Fibroblast of skin of abdomen (primary cell): ENCODE measurements at places on chromosomes 11 and 22.

DNA sequence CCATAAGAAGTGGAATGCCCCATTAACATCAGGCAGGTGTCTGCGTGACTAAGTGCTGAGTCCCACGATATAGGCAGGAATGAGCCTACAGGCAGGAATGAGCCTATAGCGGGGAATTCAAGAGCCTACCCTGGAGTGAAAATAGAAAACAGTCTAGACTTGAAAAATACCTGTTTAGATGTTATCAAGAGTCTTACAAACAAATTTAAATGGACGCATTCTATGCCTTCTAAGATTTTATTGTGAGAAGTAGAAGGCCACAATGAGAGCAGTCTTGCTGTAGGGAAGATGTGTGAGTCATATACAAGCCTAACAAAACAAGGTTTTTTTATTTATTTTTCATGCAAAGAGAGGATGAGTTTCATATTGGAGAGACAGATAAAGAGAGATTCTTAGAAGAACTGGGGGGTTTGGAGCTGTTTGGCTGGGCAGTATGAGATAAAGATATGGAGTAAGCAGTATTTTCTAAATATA lies 200.8 kb upstream of the ZC3H12C start:
- DNase-seq = no peak

GRCh38 chr11:113628912-113629311 lies 77.2 kb downstream of the TMPRSS5 start:
- no peak for DNase-seq

DNA sequence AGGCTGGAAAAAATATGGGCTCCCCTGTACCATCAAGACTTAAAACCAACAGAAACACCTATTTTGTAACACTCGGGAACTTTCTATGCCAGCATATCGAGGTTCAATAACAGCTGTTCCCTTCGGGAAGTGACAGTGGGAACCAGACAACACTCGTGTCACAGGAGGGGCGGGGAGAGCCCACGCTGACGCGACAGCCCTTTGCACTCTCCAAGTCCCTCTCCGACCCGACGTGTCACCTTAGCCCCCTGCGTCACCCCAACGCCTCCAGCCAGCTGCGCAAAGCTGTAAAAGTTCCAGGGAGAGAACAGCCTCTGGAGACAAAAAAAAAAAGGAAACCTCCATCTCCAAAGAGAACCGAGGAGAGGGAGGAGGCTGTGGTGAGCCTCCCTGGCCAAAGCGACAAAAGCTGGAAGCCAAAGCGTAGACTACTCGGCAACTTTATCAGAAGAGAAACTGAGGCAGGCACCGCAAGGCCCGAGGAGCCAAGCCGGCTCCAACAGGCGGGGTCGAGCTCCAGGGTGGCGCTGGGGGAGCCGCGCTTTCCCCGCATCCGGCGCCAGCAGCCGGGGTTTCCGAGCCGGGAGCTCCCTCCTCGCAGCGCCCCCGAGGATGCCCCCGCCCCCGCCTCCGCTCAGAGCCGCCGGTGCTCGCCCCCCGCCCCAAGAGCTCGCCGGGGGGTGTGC lies 751 bp downstream of the ARFGAP3 start:
- peak; percentile 28 for DNase-seq

GRCh38 chr22:28521451-28521850 lies 158.2 kb downstream of the TTC28 start:
- DNase-seq = no peak

DNA sequence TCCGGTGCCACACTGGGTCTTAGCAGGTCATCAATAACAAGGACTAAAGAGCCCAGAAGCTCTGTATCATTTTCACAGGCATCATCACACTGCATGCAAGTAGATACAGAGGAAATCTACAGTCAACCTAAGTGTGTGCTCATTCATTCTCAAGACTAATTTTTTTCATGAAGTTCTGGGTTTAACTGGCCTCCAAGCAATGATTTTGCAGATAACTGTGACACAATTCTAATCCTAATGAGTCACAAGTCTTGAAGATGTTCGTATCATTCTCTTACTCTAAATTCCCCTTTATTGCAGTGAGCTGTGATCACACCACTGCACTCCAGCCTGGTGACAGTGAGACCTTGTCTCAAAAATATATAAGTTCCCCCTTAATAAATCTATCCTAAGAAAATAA lies 2.5 kb downstream of the OR52W1 start:
- DNase-seq = peak; percentile 49

DNA sequence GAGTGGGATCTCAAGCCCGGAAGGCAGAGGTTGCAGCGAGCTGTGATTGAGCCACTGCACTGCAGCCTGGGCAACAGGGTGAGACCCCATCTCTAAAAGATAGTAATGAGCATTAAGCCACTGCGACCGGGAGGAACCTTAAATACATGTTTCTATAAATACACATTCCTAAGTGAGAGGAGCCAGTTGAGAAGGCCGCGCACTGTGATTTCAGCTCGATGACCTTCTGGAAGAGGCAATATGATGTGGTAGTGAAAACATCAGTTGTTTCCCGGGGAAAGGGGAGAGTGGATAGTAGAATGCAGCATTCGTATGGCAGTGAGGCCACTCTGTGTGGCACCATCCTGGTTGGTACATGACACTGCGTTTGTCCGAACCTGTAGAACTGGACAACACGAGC lies 18.0 kb downstream of the PTDSS2 start:
- DNase-seq = no peak

DNA sequence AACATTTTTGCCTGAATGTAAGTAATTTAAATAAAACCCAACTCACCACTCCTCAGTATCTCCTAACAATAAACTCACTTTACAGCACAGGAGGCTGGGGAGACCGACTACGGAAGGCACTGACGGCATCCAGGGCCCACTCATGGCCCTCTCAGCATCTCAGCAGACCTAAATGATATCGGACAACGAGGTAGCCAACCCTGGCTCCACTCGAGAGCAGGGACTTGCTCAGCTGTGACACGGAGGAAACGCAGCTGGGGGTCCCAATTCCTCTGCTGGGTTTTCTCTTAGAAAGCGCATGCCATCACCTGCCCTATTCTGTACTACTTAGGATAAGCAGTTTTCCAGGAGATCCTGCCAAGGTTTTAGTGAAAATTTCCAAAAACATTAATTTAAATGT lies 109.1 kb upstream of the BID start:
- no peak for DNase-seq

- DNase-seq = no peak
Measured at GRCh38 chr11:2945757-2946287, 16.6 kb upstream of the PHLDA2 start.

GRCh38 chr11:7643314-7643713 lies 30.0 kb downstream of the CYB5R2 start:
- DNase-seq = no peak

DNA sequence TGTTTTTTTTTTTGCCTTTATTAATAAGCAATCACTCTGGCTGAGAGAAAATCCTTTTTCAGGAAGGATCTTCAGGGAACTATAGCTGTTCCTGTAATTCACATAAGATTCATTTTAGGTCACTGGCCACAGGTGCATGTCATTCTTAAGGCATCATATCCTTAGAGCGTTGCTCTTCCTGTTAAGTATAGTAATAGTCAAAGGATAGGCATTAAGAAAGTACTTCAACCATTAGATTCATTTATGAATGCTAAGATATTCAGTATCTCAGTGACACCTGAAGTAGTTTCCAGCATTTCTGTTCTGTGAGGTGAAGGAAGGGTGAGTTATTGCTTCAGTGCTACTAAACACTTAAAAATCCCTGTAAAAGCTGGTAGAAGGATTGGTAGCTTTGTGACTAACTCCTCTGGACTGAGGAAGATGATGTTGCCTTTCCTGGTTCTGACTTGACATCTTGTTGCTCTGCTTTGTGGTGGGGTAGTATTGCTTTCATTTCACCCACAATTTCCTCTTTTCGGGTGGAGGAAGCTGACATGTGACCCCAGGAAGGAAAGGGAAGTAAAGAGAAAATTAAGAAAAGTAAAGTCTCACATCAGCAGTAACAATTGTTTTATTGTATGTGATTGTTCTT lies 34.7 kb downstream of the RNF169 start:
- peak; percentile 65 for DNase-seq

- DNase-seq = no peak
Measured at GRCh38 chr11:2726964-2727363, 27.2 kb upstream of the KCNQ1OT1 start.

GRCh38 chr11:32935462-32936029 lies 42.9 kb downstream of the QSER1 start:
- no peak for DNase-seq

- DNase-seq = no peak
Measured at GRCh38 chr22:44279069-44279360, 33.7 kb downstream of the SHISAL1 start.

- no peak for DNase-seq
Measured at GRCh38 chr11:118625976-118626375, 18.6 kb downstream of the PHLDB1 start.

- no peak for DNase-seq
Measured at GRCh38 chr11:34594603-34595002, 26.3 kb upstream of the EHF start.

- no peak for DNase-seq
Measured at GRCh38 chr11:79151396-79151795, 289.4 kb downstream of the TENM4 start.

DNA sequence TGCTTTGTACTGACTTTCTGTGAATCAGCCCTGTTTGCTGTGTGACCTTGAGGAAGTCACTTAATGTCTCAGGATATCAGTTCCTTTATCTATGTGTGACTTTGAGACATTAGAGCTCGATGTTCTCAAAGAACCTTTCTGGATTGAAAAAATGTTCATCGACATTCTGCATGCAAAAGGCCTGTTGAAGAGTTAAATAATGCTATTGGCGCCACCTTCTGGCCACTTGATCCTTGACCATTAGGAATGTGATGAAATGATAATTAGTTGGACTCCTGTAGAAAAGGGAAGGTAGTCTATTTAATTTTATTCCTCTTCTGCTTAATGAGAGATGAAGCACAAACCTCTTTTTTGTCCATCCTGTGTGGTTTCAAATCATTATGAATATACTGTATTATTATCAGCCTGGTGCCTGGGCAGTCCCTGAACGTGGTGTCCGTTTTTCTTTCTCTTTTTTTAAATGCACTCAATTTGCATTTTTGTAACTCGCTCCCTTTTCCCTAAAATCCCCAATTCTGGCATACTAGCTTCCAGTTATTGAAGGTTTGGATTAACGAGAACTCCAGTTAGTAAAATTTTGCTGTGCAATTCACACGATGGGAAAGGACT lies 20.7 kb downstream of the ELF5 start:
- peak; percentile 66 for DNase-seq

DNA sequence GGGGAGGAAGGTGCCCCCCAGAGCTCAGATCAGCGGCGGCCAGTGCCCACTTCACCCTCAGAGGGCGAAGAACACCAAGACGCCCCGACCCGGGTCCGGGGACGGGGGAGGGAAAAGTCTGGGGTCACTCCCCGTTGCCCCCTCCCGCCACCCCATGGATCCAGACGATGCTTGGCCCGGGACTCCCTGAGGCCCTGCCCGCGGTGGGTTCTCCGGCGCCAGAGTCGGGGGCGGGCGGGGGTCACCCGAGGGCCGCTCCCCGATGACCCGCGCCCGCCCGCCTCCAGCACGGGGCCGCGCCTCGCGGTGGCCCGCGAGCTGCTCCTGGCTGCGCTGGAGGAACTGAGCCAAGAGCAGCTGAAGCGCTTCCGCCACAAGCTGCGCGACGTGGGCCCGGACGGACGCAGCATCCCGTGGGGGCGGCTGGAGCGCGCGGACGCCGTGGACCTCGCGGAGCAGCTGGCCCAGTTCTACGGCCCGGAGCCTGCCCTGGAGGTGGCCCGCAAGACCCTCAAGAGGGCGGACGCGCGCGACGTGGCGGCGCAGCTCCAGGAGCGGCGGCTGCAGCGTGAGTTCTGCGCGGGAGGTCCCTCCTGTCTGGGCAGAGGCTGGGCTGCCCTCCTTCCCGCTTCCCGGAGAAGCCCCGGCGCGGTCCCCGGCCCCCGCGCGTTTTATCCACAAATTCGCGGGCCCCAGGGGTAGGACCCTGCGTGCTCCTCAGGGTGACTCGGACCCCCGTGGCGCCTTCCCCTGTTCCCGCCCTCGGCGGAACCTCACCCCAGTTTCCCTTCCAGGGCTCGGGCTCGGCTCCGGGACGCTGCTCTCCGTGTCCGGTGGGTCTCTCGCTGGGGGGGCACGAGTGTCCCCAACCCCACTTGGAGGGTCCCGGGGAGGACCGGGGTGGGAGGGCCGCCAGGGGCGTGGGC lies 1.1 kb downstream of the NLRP6 start:
- no peak for DNase-seq

GRCh38 chr11:74507582-74507981 lies 14.1 kb upstream of the LIPT2 start:
- DNase-seq = no peak

GRCh38 chr22:43957871-43958270 lies 2.6 kb downstream of the SAMM50 start:
- DNase-seq = no peak

GRCh38 chr22:24119476-24119875 lies 61.8 kb upstream of the SUSD2 start:
- DNase-seq = no peak

DNA sequence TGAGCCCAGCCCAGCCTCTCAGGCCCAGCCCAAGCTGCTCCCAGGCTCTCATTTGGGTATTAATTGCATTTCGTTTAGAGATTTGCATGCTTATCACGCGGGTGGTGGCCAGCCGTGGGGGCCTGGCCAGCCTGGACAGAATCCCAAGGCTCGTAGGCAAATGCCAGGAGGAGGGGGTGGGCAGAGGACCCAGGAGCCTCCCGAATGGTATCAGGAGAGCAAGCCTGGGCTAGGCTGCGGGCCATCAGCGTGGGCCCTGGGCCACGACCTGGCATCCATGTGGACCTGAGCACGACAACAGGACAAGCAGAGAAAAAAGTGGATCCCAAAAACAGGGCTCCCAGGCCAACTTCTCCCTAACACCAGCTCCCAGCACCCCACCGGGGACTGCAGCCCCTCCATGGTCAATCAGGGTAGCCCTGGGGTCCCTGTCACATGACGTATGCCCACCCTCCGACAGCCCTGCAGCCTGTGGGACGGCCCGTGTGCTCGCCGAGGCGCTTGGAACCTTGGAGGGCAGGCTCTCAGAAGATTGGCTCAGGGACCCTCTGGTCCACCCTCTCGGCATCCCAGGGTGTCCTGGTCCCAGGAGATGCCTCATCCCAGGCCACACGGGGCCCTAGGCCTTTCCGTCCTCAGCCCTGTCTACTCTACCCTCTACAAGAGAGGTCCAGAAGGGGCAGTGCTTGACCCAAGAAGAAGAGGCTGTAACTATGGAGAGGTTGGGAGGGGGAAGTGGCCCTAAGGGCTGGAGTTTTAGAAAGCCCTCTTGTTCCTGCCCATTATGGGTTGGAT lies 8.8 kb downstream of the ASCL2 start:
- DNase-seq = no peak

GRCh38 chr11:44873537-44873936 lies 77.1 kb downstream of the TP53I11 start:
- no peak for DNase-seq

- DNase-seq = peak; percentile 76
Measured at GRCh38 chr11:121112498-121113455, 11.7 kb downstream of the TECTA start.

DNA sequence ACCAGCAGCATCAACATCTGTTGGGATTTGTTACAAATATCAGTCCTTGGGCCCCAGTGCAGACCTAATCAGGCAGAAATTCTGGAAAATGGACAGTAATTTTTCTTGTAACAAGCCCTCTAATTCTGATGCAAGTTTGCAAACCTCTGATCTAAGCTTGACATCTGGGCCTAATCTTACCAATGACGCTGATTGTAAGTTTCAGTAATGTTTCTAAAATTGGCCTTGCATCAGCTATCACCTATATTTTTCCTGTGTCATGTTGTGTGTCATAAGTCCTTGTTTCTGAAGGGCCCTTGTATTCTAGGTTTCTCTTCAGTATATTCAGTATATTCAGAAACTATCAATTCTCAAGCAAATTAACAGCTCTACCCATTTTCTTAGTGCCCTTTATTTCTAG lies 36.4 kb downstream of the ZNF215 start:
- DNase-seq = peak; percentile 23

- no peak for DNase-seq
Measured at GRCh38 chr11:76631566-76632308, 38.8 kb downstream of the LRRC32 start.

- no peak for DNase-seq
Measured at GRCh38 chr22:20218326-20218872, 49.7 kb downstream of the RTN4R start.
